Cerebellum (tissue), 4 donors: ENCODE measurements at places on chromosomes 6 and 20. TPM values are rescaled to one million over a fixed set of nuclear protein-coding genes. Genes with fewer than 3 reads are reported as not detected.
A peak's percentile ranks its signal among the peaks of the same experiment; 100 is the strongest.

GRCh38 chr6:78607189-78607588 lies 260.2 kb upstream of the IRAK1BP1 start:
- no peak for DNase-seq

GRCh38 chr6:134245706-134246105 lies 72.2 kb downstream of the SGK1 start:
- DNase-seq: no peak

- no peak for DNase-seq
Measured at GRCh38 chr6:16001158-16001557, 127.7 kb upstream of the MYLIP start.

- no peak for DNase-seq
Measured at GRCh38 chr6:5626727-5627426, 365.6 kb downstream of the FARS2 start.

- DNase-seq: no peak
Measured at GRCh38 chr6:137743493-137743892, 123.6 kb upstream of the TNFAIP3 start.

Gene CENPQ
- total RNA-seq: 6.5 TPM

DNA sequence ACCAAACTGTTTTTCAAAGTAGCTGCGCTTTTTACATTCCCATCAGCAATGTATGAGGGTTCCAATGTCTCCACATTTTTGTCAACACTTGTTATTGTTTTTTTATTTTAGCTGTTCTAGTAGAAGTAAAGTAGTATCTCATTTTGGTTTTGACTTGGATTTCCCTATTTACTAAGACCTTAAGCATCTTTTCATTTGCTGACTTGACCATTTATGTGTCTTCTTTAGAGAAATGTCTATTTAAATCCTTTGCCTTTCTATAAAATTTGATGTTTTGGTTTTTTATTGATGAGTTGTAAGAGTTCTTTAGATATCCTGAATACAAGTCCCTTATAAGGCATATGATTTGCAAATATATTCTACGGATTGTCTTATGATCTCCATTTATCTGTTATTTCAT lies 110.6 kb downstream of the CD164 start:
- DNase-seq: no peak

- no peak for DNase-seq
Measured at GRCh38 chr6:154435400-154435945, 75.0 kb downstream of the CNKSR3 start.

DNA sequence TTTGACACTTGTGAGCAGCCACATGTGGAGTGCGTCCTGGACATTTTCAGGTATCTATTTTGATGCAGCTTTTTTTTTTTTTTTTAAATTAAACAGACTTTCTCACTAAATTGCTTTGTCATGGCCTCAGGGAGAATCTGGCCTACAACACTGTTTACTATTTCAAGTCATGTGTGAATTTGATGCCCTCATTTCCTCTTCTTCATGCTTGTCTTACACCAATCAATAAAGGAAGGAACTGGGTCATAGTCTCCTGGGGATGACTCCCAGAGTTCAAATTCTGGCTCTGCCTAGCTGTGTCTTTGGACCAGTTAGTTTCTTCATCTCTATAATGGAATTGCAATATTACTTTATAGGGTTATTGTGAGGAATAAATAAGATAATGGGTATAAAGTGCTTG lies 554.1 kb downstream of the PRKN start:
- DNase-seq: no peak

Gene SLC17A3
- not detected for total RNA-seq

DNA sequence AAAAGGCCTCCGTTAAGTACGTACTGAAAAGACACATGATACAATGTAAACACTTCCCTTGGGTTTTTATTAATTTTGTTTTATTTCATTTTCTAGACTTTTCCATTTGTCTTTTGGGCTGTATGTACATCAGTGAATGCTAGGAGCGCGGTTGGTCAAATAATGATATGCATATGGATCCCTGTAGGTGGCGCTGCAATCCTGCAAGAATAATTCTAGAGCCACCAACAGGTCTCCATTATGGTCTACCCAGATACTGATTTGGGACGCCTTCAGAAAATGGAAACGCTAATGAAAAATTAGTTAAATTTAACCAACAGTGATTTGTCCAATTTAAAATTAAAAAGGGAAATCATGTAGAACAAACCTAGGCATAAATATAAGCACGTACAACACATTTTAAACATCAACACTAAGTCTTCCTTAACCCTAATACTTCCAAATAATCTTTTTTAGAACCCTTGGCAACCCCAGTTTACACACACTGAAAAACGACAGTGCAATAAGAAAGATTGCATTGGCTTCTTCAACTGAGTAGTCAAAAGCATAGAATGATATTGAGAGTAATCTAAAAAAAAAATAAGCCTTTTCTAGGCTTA lies 433.5 kb downstream of the RFPL4B start:
- peak; percentile 60 for DNase-seq

GRCh38 chr6:158150701-158151100 lies 17.4 kb downstream of the SERAC1 start:
- DNase-seq: no peak

Gene PKIB
- total RNA-seq: 3.3 TPM
